ENCODE measurements at places on chromosomes 7 and 10.

DNA sequence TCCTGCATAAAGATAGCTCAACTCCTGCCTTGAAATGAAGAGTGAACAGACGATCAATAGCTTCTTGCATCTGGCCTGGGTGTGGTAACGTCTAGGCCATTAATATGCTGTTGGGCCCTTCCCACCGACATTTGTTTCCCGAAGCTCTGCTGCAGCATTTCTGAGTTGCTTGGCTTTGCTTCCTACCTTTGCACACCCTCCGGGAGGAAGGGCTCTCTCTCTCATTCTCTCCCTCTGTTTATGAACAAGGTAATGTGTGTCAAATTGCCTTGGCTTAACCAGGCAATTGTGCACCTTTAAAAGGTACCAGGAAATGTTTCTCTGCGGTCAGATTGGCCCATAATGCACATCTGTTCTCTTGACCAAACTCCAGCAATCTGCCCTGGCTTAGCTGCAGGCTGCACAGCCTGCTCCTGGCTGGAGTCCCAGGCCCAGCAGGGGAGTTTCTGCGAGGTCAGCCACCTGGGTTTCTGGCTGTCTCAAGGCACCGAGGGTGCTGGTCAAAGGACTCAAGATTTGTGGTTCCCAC, 223.7 kb downstream of the SNX10 start:
- no peak for DNase-seq

DNA sequence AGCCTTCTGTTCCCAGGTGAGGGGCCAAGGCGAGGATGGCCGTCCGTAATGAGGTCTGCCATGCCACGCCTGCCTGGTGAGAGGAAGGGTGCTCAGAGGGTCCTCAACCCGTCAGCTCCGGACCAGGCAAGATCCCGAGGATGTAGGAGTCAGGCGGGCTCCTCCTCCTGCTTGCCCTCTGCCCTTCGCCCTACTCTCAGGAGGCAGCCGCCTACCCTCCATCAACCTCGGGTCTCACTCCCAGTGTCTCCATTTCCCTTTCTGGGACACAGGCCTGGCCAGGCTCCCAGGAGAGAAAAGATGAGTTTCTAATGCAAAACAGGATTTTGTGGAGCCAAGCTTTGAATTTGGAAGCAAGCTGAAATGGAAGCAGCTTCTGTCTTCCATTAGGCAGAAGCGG, 184.0 kb downstream of the PTPN20 start:
- peak; percentile 41 for DNase-seq

- peak; percentile 75 for DNase-seq
Observed at GRCh38 chr10:92240289-92241157, 50.4 kb downstream of the CPEB3 start.

DNA sequence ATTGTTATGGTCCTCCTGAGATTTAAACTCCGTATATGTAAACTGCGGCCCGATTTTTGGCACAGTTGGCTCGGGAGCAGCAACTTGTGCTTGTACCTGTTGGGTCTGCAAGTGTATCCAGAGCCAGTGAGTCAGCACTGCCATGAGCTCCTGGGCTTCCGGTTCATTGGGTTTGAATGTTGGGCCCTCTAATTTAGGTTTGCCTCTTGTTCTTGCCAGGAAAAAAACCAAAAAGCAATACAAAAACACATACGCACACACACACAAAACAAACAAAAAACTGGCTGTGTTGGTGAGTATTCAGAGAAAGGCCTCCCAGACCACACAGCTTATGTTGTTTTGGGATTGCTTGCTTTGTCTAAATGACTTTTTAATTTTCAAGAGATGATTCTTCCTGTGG, 26.3 kb downstream of the SND1 start:
- no peak for DNase-seq

- no peak for DNase-seq
Observed at GRCh38 chr10:74925708-74926107, 99.3 kb downstream of the KAT6B start.

DNA sequence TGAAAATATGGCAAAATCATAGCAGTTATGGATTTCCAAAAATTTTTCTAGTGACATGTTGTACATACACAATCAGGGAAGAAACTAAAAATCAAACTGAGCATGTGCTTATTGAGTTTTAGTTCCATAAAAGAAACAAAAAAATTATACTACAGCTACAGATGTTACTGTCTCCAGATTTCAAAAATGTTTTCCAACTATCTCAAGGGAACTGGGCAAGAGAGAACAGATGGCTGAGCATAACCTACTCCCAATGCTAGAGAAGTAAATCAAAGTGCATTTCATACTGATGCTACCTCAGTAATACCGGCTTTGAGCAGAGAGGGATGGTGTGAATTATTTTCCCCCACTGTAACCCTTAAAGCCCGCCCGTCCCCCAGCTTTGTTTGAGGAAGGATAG, 40.7 kb upstream of the KMT2C start:
- no peak for DNase-seq

GRCh38 chr10:84805149-84805548, 476.8 kb downstream of the CCSER2 start:
- DNase-seq: no peak

DNA sequence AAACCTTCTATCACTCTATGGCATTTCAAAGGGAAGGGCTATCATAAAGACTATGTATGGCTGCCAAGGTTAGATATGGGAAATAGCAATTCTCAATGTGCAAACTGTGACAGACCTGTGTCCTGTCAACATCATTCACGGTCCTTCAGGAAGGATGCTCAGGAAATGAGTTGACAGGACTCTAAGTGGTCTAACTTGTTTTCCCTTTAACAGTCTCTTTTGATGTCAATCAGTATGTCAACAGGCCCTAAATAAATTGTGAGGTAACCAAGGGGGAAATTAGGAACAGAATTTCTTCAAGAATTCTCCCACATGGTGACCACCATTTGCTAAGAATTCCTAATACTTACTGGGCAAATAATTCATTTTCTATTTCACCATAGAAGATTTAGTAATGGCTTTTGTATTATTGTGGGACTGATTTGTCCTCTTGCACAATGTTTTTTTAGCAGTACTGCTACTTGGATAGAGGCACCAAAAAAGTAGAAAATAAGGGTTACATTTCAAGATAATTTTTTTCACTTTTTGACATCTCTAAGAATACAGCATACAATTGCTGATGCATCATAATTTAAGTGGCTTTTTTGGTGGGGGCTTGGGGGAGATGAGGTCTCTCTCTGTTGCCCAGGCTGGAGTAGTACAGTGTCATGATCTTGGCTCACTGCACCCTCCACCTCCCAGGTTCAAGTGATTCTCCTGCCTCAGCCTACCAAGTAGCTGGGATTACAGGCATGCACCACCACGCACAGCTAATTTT, 275.8 kb downstream of the CACNA2D1 start:
- no peak for DNase-seq

DNA sequence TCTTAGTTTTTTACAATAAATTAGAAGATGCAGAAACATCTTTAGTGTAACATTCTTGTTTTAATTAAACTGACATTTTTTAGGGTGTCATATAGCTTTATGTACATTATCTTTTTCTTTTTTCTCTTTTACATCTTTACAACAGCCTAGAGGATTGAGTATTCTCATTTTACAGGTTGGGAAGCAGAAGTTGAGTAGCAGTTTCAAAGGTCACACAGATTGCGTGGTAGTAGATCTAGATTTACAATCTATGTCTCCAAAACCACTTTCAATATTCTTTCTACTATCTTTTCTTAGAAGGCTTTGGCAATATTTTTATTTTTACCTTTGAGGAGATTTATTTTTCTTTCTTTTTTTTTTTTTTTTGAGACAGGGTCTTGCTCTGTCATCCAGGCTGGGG, 18.7 kb upstream of the MCU start:
- DNase-seq: no peak

DNA sequence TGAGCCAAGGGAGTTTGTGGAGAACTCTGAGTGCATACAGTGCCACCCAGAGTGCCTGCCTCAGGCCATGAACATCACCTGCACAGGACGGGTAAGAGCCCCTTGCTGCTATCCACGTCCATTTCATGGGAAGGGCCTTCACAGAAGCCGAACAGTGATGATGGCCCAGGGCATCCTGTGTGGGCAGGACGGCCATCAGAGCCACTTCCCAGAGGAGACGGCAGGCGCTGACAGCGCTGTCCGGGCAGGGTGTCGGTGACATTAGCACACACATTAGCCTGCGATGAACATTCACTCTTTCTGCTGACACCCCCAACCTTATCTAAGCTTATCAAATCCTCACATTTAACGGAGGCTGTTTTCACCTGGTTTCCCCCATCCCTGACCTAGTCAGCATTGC, 144.9 kb downstream of the EGFR start:
- peak; percentile 40 for DNase-seq

GRCh38 chr7:159331462-159331861, 186.8 kb upstream of the VIPR2 start:
- DNase-seq: no peak

DNA sequence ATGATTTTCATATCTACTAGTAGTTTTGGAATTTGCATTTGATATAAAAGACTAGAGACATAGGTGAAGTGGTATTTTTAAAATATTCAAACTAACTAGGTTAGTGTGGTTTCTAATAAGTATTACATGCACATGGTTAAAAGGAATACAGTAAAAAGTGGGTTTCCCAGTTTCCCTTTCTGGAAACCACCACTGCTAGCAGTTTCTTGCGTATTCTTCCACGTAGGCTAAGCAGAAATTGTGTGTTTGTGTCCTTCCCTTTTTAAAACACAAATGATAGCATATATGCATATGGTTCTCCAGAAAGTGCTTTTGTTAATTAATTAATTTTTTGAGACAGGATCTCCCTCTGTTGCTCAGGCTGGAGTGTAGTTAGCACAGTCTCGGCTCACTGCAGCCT, 15.4 kb downstream of the NRF1 start:
- DNase-seq: no peak

Measured in upper lobe of left lung (tissue), 6 donors.